ENCODE measurements at places on chromosomes 2 and 18. TPM values are rescaled to one million over a fixed set of nuclear protein-coding genes. Genes with fewer than 3 reads are reported as not detected.
A peak's percentile ranks its signal among the peaks of the same experiment; 100 is the strongest.

GRCh38 chr2:217877866-217878265, 124.9 kb downstream of the TNS1 start:
- no peak for DNase-seq

- DNase-seq = no peak
Measured at GRCh38 chr2:15874321-15874720, 66.0 kb upstream of the MYCN start.

UPP2 gene
- total RNA-seq = not detected

SERPINB10 gene
- 0.63 TPM for total RNA-seq

DNA sequence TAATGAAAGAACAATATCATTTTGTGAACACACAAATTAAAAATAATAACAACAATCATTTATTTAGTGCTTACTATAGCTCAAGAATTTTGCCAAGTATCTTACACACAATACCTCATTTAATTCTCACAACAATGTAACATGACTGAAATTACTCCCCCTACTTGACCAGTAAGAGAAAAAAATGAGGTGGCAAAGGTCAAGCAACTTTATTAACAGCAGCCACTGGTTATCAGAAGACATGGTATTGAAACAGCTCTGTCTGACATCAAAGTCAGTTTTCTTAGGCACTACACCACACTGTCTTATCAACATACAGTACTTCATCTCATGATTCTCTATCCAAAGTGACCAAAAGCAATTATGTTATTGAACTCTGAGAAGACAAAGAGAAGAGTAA, 389.4 kb downstream of the ZEB2 start:
- no peak for DNase-seq

DNA sequence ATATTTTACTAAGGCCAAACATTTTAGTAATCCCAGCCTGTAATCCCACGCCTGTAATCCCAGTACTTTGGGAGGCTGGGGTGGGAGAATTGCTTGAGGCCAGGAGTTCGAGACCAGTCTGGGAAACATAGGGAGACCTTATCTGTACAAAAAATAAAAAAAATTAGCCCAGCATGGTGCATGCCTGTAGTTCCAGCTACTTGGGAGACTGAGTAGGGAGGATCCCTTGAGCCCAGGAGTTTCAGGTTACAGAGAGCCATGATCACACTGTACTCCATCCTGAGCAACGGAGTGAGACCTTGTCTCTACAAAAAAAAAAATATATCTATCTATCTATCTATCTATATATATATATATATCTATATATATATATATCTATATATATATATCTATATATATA, 19.1 kb downstream of the KLHL23 start:
- DNase-seq = no peak

DNA sequence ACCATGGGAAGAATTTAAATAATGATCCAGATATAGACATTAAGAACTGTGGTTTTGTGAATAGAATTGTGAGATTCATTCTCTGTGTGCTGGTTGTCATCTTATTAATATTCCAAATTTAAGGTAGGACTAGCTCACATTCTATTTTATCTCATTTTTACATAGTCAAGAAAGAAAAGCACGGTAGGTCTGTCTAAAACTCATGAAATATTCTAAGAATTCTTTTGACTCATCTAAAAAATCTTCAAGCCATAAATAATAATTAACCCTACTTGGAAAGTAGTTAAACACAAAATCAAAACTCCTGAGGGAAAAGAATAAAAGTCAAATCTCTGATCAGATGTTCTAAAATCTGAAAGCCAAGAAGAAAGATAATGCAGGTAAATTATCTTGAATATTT, 388.8 kb upstream of the CHAC2 start:
- DNase-seq = no peak

DNA sequence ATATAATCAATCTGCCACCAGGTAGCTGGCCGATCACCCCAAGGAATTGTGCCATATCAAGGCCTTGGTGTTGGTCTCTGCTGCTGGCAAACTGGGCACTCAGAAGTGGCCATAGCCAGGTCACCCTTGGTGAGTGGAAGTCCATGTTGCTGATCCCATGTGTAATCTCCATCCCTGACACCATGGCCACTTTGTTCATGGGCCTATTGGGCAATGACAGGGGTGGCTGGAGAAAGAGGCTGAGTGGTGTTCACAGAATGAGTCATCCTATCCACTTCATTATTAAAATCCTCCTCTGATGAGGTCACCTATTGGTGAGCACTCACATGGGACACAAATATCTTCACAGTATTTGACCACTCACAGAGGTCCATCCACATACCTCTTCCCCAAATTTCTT, 26.7 kb upstream of the CD226 start:
- DNase-seq = no peak

DNA sequence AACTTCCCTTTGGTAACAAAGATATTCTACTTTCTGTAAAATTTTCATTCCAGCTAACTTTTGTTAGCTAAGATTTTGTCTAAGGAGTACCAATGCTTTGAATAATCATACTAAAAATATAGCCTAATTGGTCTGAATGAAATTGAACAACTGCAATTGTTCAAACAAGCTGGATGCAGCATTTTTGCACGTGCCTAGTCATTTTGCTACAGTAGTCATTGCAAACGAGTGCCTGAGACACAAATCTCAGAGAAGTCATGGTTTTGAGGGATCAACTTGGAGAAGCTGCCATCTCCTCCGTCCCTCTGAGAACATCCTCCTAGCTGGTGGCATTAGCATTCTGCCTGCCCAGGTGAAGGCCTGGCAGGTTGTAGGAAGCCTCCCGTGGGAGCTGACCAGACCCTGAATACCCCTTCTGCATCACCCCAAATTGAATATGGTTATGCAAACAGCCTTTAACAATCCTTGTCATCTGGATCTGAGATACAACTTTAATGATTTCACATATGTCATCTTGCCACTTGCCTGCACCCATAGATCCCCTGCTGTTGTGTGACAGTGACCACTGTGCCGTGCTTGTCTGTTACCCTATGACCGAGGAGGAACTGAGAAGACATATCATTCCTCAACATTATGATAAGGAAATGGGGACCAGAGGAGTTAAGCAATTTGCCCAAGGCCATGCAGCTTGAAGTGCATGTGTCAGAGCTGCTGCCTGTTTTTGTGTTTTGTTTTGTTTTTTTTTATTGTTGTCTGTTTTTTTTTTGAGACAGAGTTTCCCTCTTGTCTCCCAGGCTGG, 29.1 kb upstream of the MGAT4A start:
- no peak for DNase-seq

GRCh38 chr2:2846332-2847208, 515.5 kb upstream of the MYT1L start:
- peak; percentile 63 for DNase-seq

LIMS3 gene
- total RNA-seq = 3.3 TPM

- peak; percentile 66 for DNase-seq
Measured at GRCh38 chr2:197538412-197538811, 22.5 kb downstream of the MOB4 start.

DNA sequence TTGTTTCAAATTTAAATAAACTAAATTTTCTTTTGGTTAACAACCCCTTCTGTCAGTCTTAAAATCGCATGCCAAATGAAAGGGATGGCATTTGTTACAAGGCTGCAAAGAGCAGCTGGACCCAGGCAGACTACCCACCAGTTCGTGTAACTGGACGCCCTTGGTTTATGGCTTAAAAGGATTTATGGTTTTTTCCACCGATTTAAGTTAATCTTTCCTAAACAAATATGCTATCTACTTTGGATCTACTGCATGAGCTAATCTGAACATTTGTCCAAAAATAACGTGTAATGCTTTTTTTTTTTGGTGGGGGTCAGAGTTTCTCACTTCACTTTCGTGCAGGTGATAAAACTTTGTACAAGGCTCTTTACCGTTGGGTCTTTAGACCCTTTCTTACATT, 62.9 kb downstream of the DIS3L2 start:
- DNase-seq = no peak

GKN2 gene
- total RNA-seq = 103 TPM

DNA sequence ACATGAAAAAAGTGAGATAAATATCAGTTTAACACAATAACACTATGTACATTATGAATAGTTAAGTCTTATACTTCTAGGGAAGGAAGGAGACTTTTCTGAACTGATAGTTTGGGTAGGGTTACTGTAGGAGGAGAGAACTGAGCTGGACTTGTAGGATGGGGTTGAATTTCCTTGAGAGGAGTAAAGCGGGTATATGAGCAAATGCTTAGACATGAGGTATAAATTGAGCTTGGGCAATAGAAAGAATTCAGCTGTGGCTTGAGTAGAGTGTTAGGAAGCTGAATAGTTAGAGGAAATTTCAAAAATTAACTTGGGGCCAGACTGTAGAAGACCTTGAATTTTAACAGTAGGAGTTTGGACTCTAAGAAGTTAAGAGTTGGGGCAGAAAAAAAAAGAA, 45.1 kb downstream of the LCLAT1 start:
- DNase-seq = no peak

- DNase-seq = no peak
Measured at GRCh38 chr18:48949606-48950535, 894 bp downstream of the SMAD7 start.

DHX57 gene
- total RNA-seq = 18.3 TPM

ABCG5 gene
- total RNA-seq = not detected

DNA sequence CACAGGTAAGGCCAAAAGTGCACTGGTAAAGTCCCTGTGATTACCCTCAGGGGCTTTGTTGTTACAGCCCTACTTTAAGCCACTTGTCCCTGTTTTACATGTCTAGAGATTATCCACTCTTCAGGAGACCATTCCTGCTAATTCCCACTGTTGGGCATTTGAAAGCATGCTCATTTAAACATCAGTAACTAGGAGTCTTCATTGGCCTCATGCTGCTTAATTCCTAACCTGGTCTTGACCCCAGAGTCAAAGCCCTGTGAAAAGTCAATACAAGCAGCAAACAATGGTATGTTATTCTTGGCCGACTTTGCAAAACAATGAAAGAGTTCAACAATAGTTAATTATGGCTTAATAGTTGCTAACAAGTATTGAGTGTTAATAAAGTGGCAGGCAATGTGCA, 23.2 kb downstream of the AFF3 start:
- no peak for DNase-seq

DNA sequence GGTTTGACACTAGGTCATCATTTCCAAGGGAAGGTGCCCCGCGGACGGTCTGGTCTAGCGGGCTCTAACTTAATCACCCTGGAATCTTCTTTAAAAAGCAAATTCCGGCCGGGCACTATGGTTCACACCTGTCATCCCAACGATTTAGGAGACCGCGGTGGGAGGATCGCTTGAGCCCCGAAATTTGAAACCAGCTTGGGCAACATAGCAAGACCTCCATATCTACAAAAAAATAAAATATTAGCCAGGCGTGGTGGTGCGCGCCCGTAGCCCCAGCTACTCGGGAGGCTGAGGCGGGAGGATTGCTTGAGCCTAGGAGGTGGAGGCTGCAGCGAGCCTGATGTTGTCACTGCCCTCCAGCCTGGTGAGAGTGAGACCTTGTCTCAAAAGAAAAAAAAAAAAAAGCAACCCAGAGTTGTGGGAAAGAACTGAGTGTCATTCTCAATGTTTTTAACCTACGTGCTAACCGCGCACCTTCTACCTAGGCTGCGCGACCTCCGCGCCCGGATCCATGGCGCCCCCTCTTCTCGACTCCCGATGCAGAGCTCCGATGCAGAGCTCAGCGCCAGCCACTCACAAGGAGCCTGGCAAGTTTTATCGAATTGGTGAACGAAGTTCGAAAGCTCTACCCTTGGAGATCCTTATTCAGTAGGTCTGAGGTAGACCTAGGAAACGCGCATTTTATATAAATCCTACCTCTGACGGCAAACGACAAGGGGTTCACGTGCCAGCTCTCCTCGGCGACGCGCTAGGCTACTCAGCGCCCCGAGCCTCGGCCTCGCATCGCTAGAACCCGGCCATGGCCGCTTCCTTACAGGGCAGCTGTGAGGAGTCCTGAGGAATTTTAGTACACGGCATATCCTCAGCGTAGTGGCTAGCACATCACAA, 888 bp upstream of the TWSG1 start:
- DNase-seq = no peak

DNA sequence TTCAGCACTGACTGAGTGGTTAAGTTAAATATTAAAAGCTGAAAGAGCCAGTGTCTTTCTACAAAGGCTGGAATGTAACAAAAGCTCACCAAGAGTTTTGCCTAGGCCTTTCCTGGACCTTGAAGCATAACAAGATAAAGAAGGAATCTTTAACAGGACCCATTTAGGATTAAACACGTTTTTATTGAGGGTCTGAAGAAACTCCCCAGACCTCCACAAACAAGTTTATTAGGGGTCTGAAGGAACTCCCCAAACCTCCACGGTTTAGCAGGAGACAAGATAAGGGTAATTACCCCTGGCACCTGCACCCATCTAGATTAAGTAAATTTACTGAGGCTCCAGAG, 104.0 kb downstream of the ACAA2 start:
- DNase-seq = no peak

All from lung (tissue), 17 donors.